ENCODE measurements at places on chromosomes 3 and 15. TPM values are rescaled to one million over a fixed set of nuclear protein-coding genes. Genes with fewer than 3 reads are reported as not detected.

DNA sequence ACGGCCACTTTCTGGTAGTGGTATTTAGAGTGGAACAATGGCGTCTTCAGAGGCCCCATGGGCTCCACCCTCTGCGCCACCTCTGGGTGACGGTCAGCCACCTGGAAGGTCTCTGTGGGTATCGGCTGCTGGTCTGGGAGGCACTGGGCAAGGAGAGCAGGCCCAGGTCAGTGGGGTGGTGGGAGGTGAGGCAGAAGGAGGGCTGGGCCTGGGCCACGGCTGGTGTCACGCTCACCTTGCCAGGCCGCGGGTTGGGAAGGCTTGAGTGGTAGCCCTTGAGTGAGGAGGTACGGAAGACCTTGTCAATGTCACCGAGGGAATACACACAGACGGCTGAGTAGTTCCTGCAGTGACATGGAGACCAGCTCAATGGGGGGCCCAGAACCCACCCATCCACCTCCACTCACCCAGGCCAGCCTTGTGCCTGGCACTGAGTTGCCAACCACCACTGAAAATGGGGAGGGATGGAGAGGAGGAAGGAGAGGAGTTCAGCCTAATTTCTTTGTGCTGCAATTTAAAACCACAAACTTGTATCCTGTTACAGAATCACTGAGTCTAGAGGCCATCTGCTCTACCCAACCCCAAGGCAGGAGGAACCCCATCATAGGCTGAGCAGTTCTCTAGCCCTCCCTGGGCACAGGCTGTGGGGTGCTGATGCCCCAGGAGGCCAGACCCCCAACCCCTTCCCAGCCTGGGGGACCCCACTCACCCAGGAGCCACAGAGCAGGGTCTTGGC lies 19.0 kb downstream of the SEMA7A start:
- DNase-seq: no peak

- DNase-seq: no peak
Measured at GRCh38 chr15:71484080-71484479, 326.3 kb upstream of the NR2E3 start.

The RYR3 gene
- total RNA-seq: not detected

DNA sequence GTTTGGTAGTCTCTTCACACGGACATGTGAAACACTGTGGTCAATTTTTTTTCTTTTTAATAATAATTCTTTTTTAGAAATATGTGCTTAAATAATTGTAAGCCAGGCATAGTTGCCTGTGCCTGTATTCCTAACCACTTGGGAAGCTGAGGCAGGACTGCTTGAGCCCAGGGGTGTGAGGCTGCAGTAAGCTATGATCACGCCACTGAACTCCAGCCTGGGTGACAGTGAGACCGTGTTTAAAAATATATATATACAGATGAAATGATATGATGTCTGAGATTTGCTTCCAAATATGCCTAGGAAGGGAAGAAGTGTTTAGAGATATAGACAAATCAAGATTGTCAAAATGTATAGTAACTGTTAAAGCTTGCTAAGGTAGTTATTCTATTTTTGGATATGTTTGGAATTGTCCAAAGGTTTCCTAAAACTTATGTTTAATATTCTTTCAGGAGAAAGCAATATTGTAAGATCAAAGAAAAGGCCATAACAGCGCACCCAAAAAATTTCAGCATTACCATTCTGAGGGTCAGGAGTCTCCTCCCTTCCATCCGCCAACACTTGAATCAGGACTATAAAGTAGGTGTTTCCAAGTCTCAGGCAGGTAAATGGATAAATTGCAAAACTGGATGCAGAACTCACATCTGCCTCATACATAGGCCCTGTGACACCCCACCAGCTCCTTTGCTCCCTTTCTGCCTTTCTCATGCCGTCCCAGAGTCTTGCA lies 532 bp upstream of the SELENOT start:
- DNase-seq: no peak

- no peak for DNase-seq
Measured at GRCh38 chr3:124963755-124964154, 29.2 kb upstream of the MUC13 start.

DNA sequence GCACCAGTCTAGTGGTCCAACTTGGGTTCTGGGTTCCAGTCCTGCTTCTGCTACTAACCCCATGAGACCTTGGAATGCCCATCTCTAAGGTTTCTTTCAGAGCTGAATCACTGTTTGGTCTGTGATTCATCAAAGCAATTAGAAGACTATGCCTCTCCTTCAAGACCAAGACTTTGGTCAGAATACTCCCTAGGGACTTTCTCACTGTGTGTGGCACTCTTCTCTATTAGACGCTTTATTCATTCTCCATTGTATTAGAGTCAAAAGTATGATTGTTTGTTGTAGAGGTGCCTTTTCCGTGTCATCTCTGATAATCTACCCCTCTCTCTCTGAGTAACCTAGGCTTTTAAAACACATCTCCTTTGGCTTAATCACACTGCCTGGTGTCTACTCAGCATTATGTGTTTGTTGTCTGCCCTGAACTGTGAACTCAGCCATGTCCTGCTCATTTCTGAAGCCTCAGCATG lies 90.5 kb downstream of the LPP start:
- no peak for DNase-seq

GRCh38 chr3:47512416-47513124 lies 942 bp downstream of the ELP6 start:
- peak; percentile 15 for DNase-seq

- no peak for DNase-seq
Measured at GRCh38 chr3:172224560-172225214, 185.3 kb downstream of the FNDC3B start.

- no peak for DNase-seq
Measured at GRCh38 chr3:85252686-85253085, 293.9 kb downstream of the CADM2 start.

GRCh38 chr15:60135961-60136360 lies 131.8 kb downstream of the FOXB1 start:
- DNase-seq: no peak

DNA sequence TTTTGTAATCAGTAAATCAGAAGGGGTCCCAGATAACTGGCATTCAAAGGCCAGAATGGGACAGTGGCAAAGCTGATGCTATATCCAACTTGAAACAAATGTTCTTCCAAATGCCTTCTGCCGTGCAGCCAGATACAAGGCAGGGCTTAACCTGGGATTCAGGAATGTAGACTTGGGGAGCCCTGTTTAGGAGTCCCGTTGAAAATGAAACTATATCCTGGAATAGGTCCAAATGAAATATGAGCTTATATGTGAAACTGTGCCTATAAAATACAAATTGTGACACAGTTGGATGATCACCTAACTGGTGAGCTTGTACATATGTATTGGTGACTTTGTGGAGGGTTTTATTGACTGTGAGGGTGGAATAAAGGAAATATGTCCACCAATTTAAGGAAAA lies 28.7 kb downstream of the FRMD4B start:
- DNase-seq: no peak

DNA sequence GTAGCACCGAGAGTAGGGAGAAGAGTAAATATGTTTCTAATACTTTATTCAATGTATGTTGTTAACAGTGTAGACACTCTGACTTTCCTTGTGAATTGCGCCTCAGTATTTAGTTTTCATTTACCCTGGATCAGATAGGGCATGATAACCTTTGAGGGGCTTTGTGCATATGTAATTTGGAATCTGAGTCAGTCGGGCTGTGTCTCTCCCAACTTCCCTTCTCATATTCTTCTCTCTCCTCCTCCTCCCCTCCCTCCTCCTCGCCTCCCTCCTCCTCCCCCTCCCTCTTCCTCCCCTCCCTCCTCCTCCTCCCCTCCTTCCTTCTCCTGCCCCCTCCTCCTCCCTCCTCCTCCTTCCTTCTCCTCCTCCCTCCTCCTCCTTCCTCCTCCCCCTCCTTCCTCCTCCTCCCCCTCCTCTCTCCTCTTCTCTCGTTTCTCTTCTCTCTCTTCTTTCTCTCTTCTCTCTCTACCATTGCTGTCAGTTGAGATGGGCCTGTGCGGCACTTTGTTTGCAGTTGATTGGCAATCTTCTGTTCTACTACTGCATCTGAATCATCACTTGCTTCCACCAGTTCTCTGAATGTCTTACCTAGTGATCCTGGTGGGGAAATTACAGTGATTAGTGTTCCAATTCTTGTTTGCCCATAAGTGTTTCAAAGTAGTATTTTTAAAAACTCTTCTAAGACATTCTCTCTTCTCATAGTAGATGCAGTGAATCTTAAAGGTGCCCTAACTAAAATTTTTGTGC lies 162.3 kb downstream of the PGPEP1L start:
- DNase-seq: no peak

- no peak for DNase-seq
Measured at GRCh38 chr3:139455855-139456254, 20.5 kb downstream of the RBP2 start.

GRCh38 chr3:127042634-127043033 lies 59.7 kb downstream of the PLXNA1 start:
- DNase-seq: no peak

The CTXN2 gene
- not detected for total RNA-seq

- DNase-seq: no peak
Measured at GRCh38 chr15:90192961-90193786, 8.0 kb upstream of the SEMA4B start.

DNA sequence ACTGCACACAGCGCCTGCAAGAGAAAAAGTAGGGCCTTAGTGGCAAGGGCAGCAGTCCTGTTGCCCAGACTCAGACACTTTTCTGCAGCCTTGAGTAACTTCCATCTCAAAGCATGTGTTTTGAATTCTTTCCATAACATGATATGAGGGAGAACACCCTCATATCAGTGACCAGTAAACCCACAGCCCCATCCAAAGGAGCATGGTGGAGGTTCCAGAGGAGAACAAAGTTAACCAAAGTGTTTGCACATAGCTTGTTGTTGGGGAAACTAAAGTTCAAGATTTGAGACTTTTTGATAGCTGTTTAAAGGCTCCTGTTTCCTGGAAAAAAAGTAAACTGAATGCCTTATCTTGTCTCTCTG lies 74.2 kb downstream of the OCA2 start:
- DNase-seq: no peak

The CD200 gene
- total RNA-seq: 125 TPM

The BHLHE40 gene
- total RNA-seq: 86.6 TPM

DNA sequence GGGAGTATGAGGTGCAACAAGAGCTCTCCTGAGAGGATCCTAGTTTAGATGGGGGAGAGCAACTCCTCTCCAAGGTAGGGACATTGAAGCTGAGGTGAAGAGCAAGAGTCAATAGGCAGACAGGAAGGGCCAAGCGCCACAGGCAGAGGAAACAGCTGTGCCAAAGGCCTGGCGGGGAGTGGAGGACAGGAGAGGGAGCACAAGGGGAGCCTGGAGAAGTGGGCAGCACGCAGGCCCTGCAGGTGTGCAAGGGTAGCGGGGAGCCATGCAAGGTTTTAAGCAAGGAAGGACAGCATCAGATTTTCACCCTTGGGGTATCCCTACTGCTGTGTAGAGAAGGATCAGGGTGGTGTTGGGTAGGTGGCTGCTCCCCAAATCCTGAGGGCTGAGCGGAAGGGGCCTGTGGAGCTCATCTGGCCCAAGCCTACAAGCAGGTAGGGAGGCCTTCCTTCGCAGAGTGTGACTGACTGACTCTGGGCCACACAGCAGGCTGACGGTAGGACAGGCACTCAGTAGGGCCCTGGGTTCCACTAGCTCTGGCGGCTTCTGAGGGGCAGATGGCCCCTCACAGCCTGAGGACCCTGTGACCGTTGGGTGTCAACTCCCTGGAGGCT lies 13.3 kb downstream of the CHST13 start:
- DNase-seq: no peak

The CD96 gene
- total RNA-seq: 28.3 TPM

GRCh38 chr15:26656080-26656479 lies 116.8 kb downstream of the GABRB3 start:
- DNase-seq: no peak

DNA sequence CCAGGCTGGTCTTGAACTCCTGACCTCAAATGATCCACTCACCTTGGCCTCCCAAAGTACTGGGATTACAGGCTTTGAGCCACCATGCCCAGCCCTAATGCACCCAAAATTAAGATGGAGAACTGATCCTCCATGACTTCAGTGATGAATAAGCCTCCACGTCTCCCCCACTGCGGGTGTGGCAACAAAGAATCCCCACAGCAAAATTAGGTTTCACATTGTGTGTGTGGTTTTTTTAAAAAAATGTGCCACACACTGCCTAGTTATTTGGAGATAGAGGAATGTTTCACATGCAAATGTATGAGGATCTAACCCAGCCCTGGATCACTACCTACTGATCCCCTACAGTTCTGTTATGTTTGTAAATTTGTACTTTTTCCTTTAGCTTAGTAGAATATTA lies 17.3 kb downstream of the HDAC11 start:
- no peak for DNase-seq

- DNase-seq: no peak
Measured at GRCh38 chr15:84953726-84954125, 27.9 kb upstream of the PDE8A start.

- DNase-seq: no peak
Measured at GRCh38 chr3:151814588-151814987, 672 bp downstream of the AADAC start.

DNA sequence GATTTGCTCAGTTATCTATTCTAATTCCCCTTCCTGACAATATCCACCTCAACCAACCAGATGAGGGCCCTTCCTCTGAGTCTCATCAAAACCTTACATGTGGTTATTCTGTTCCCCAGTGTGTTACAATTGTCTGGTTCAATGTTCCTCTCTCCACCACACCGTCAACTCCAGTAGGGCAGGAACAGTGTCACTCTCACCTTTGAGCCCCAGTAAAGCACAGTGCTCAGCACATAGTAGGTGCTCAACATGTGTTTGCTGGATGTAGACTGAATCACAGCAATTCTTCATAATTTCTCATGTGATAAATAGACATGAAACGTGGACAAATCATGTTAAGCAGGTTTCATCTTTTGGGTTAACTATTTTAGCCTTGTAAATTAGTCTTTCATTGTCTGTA lies 103.0 kb upstream of the EIF1B start:
- no peak for DNase-seq

- no peak for DNase-seq
Measured at GRCh38 chr3:133868758-133869475, 26.8 kb downstream of the RAB6B start.

DNA sequence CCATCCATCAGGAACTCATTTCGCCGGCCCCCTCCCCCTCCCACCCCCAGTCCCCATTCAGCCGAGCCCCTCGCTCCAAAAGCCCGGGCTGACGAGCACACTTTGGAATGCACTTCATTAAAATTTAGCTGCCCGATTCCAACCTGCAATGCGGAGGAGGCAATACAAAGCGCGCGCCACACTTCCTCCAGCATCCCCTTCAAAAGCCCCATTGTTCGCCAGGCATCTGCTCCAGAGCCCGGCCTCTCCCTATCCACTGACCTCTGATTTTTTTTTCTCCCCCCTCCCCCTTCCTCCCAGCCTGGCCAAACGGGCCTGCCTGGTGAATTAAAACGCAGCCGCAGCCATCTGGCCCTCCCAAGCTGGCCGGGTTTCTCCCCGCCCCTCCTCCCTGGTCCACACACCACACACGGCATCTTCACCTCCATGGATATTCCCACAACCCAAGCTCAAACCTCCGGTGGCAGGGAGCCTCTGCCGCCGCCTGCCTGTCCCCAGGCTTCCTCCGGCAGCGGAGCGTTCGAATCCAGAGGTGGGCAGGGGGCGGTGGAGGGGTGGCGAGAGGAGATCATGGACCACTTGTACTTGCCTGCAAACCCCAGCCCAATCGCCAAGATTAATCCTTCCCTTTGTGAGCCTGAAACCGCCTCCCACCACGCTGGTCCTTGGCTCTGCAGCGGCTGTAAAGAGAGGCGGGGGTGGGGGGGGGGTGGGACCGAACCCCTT lies 441.3 kb downstream of the MAGI1 start:
- no peak for DNase-seq
